ENCODE measurements at places on chromosomes 3 and 15.

GRCh38 chr15:91925794-91926193 lies 72.3 kb downstream of the SLCO3A1 start:
- DNase-seq = no peak

DNA sequence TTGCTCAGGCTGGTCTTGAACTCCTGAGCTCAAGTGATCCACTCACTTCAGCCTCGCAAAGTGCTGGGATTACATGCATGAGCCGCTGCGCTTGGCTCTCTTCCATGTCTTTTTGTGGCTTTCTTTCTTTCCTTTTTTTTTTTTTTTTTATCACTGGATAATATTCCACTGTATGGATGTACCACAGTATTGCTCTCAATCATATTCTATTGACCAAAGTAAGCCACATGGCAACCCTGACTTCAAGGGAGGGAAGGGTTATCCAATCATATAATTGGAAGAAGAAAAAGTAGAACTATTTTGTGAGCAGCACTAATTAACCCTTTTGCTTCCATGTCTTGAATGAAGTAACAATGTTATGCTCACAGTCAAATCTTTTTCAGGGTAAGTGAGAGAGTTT lies 307.0 kb upstream of the RASGRP1 start:
- no peak for DNase-seq

DNA sequence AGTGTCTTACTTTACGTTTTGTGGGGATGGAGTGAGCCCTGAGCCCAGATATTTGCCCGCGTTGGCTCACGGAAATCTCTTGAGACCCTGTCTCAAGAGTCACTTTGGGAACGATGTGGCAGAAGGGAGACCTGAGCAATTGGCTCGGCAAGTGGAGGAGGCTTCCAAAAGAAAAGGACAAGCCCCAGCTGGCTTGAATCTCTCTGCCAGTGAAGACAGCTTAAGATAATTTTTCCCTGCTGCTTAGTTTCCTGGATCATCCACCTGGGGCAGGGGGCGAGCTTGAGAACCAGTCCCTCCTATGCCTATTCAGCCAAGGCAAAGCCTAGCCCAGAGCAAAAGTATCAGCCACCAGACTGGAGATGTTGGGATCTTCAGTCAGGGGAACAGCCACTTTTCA lies 708 bp downstream of the SEC22A start:
- DNase-seq = no peak

GRCh38 chr3:142608631-142609030 lies 12.4 kb downstream of the PLS1 start:
- no peak for DNase-seq

GRCh38 chr15:74907163-74907870 lies 666 bp upstream of the FAM219B start:
- no peak for DNase-seq

GRCh38 chr15:63896336-63897115 lies 62.8 kb upstream of the HERC1 start:
- DNase-seq = no peak

- no peak for DNase-seq
Observed at GRCh38 chr3:55297706-55298105, 189.4 kb downstream of the WNT5A start.

Measured in right kidney (tissue), 9 donors.